ENCODE measurements at places on chromosomes 2 and 18.

DNA sequence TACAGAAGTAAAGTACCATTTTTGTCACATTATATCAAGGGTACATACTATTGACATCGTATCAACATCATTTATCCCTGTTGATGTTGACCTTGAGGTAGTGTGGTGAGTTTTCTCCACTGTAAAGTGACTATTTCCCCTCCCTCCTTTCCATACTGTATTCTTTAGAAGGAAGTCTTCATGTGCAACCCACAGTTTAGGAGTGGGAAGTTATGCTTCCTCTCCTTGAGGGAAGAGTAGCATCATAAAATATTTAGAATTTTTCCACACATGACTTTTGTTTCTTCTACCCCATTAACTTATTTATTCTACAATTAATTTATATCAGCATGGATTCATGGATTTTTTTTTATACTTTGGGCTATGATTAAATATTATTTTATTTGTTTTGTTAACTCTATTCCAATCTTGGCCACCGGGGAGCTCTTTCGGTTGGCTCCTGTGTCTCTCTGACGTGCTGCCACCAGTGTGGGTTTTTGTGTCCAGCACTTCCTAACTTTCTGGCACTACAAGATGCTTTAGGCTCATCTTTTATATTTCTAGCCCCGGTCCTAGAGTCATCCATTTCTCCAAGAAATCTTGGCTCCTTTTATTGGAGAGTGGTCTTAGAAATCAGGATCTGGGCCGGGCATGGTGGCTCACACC, 19.0 kb downstream of the AQP12B start:
- H3K27ac ChIP-seq = no peak overlapping the region
- no peaks in the 10 kb centered on the region for H3K36me3 ChIP-seq
- DNase-seq = no peak
- no peaks in the 10 kb centered on the region for H3K27me3 ChIP-seq
- no peaks in the 10 kb centered on the region for H3K4me1 ChIP-seq
- no peak overlapping the region for H3K4me3 ChIP-seq

- no peaks in the 10 kb centered on the region for H3K27me3 ChIP-seq
- H3K27ac ChIP-seq = no peak overlapping the region
- no peaks in the 10 kb centered on the region for H3K4me1 ChIP-seq
- no peak for DNase-seq
- H3K36me3 ChIP-seq = no peaks in the 10 kb centered on the region
Measured at GRCh38 chr2:226411205-226411604, 388.4 kb downstream of the IRS1 start.

DNA sequence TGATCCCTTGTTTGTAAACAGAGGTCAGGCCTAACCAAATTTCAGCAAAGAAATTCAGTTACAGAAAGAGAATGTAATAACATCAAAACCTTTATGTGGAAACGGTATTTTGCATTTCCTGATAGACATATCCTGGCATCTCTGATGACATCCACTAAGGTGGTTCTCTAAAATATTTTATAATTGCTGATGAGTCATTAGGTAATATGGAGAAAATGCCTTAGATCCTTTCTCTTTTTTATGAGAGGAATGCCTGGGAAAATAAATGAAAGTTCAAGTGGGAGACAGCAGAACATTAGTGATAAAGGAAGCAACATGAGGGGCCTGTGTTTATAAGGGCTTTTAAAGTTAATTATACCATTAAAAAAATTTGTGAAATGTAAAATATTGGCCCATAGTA, 72.6 kb downstream of the PLCL1 start:
- no peak for DNase-seq
- H3K27me3 ChIP-seq = no peaks in the 10 kb centered on the region

DNA sequence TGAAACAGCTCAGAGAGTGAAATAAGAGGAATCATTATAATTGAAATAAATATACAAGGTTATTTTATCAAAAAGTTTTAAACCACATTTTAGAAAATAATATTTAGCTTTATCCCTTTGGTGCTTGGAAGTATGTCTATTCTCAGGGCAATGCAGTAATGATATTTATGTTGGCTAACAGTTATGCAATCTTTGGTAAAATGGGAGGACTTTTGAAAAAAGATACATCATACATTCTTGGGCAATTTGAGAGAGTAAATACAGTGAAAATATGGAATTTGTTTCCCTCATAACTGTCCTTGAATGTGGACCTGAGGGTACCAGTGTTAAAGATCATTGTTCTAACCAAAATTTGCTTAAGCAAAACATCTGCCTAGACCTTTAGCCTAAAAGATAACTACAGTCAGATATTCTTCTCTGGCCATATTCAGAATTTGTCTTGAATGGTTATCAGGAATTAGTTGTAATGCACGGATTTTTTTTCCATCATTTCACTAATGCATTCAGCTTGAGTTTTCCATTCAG, 137.2 kb downstream of the LRRTM1 start:
- H3K4me1 ChIP-seq = no peaks in the 10 kb centered on the region
- H3K27ac ChIP-seq = no peak overlapping the region
- no peaks in the 10 kb centered on the region for H3K36me3 ChIP-seq
- H3K27me3 ChIP-seq = no peaks in the 10 kb centered on the region
- H3K4me3 ChIP-seq = no peak overlapping the region
- DNase-seq = no peak

DNA sequence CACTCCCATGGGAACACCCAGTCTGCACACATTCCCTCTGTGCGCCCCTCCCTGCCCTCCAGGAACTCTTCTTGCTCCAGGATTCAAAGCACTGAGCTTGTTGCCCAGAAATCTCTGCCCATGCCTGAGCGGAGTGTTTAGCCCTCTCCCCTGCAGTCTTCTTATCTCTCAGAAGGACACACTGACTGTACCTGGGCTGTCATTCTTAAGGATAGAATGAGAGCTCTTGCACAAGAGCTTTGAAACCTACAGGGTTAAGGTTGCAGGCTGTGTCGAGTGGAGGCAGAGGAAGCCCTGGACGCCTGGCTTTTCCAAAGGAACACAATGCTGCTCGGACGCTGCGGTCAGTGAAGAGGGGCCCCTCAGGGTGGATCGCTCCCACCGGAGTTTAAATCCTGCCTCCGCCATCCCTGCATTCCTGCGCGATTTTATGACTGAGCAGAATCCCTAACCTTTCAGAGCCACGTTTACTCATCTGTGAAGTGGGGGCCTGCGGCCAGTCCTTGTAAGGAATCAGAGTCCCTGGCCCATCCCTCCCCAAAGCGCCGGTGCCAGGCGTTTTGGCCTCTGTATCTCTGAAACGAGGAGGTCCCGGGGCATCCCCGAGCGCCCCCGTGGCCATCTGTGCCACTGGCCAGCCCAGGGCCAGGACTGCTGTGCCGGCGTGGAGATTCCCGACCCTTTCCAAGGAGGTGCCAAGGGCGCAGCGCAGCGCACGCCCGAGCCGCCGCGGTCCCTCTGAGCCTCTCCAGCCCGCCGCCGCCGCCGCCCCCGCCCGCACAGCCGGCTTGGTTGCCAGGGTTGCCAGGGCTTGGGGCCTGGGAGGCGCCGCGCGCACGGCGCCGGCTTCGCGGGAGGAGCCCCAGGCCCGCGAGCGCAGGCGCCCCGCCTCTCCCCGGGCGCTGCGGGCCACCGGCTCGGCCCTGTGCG, 58.9 kb downstream of the FAM168B start:
- DNase-seq = no peak
- no peaks in the 10 kb centered on the region for H3K27me3 ChIP-seq
- no peaks in the 10 kb centered on the region for H3K36me3 ChIP-seq
